ENCODE measurements at places on chromosomes 11 and 22.
A peak's percentile ranks its signal among the peaks of the same experiment; 100 is the strongest.

GRCh38 chr11:33387581-33387980, 130.4 kb downstream of the HIPK3 start:
- no peak for DNase-seq

GRCh38 chr22:49789289-49790141, 38.2 kb downstream of the BRD1 start:
- no peak for DNase-seq

- no peak for DNase-seq
Observed at GRCh38 chr11:19895776-19896175, 183.1 kb downstream of the NAV2 start.

- no peak for DNase-seq
Observed at GRCh38 chr11:69167916-69168691, 12.4 kb downstream of the SMIM38 start.

DNA sequence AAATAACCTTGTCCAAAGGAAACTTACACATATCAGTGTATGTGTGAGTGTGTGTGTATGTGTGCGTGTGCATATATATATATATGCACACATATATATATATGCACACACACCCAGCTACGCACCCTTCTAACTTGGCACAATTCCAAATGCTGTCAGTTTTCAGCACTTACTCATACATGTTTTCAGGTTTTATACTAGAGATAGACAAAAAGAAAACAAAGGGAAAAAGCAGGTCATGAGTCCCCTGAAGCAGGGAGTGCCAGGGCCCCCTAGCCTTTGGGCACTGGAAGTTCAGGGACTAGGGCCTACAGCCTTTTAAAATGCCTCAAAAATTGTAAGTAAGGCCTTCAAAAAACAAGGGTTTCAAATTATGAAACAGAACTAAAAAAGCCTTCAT, 265.4 kb downstream of the CADM1 start:
- DNase-seq: no peak

DNA sequence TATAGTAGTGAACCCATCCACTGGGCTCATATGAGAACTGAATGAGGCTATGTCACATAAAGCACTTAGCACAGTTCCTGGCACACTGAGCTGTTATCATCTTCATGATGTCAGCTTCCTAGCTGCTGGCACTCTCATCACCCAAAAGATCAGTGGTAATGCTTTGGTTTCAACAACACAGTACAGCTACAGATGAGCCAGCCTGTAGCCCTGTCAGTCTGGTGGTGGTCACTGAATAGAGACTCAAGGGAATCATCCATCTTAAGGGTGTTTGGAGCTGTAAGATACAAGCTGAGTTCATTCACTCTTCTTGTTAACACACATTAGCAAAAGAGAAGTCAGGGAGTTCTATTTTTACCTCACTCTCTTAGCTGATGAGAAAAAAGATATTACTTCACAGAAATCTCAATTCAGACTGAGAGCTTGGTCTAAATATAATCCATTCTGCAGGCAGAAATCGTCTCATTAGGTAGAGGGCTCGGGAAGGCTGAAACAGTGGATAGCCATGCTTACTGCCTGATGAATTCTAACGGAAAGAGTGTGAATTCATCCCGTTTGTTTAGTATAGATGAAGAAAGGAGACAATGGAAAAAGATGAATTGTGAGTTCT, 6.3 kb upstream of the SLC1A2 start:
- DNase-seq: no peak

DNA sequence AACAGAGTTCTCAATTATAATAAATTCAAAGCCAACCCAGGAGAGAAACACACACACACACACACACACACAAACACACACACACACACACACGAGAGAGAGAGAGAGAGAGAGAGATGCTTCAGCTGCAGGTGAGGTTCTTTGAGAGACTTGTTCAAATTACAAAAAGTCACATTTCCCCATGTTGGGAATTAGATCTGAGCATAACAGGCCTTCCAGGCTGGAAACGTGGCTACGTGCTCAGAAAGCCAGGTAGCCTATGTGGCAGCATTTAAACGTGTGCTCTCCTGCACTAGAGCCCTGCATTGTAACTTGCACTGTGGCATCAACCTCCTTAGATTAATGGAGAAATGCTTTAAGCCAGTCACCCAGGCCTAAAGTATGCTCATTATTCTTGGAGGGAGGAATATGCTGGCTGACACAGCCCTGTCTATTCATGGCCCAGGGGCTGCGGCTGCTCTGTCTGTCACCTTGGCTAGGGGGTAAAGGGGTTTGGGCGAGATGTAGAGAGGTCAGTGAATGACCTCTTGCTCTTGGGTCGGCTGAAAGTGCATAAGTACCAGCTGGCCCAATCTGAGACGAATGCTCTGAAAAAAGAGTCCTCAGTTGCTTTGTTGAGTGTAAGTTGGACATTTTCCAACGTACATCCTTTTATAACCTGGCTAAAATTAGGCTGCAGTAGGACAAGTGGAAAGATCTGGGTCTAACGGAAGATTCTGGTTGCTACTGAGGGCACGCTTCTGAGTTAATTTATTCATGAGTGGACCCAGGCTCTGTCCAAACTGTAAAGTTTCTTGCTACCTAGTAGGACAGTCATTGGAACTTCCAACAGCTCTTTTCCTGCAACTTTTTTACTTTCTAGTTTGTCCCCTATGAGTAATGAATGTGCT, 171.1 kb upstream of the SEZ6L start:
- DNase-seq: no peak

GRCh38 chr11:132685174-132685611, 847.1 kb downstream of the OPCML start:
- DNase-seq: peak; percentile 61

GRCh38 chr11:65182258-65183170, 786 bp downstream of the CAPN1 start:
- DNase-seq: no peak

GRCh38 chr22:23113847-23114720, 27.7 kb downstream of the RSPH14 start:
- no peak for DNase-seq

DNA sequence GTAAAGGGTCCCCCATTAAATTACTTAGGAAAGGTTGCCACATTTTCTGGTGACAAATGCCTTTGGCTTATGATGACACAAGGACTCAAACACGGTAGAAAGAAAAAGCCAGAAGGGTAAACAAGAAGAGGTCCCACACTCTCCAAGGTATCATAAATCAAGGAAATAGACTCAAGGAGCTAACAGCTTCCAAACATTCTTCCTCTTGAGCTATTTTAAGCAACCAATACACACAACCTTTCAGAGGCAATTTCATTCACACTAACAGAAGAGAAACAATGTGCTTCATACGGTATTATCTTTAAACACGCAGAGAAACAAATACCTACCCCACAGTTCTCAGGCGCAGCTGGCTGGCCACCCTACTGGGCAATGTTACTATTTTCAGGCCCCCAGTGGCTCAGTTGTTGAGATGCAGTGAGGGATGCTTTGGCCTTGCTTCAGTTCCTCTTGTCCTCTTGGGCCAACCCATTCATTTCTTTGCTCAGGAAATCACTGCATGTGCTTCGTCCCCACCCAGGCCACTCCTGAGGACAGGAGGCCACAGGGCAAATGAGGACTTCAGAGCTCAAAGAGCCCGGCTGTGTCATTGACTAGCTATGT, 15.8 kb downstream of the ABTB2 start:
- peak; percentile 72 for DNase-seq

- no peak for DNase-seq
Observed at GRCh38 chr11:93738647-93739081, 2.6 kb downstream of the TAF1D start.

DNA sequence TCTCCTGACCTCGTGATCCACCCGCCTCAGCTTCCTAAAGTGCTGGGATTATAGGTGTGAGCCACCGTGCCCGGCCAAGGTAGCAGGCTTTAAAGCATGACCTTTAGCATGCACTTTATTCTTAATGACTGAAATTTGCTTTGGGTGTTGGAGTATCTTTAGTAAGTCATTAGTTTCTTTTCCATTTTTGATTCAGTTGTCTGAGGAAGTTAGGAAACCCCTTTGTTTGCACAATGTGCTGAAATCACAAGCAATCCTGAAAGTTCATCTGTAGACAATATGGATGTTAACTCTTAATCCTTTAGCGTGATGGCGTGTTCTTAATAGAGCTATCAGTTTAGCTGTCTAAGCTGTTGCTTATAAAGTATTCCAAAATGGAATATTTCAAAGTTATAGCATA, 16.8 kb downstream of the SDHD start:
- DNase-seq: no peak

- no peak for DNase-seq
Observed at GRCh38 chr22:48217596-48217995, 1455.1 kb downstream of the TBC1D22A start.

DNA sequence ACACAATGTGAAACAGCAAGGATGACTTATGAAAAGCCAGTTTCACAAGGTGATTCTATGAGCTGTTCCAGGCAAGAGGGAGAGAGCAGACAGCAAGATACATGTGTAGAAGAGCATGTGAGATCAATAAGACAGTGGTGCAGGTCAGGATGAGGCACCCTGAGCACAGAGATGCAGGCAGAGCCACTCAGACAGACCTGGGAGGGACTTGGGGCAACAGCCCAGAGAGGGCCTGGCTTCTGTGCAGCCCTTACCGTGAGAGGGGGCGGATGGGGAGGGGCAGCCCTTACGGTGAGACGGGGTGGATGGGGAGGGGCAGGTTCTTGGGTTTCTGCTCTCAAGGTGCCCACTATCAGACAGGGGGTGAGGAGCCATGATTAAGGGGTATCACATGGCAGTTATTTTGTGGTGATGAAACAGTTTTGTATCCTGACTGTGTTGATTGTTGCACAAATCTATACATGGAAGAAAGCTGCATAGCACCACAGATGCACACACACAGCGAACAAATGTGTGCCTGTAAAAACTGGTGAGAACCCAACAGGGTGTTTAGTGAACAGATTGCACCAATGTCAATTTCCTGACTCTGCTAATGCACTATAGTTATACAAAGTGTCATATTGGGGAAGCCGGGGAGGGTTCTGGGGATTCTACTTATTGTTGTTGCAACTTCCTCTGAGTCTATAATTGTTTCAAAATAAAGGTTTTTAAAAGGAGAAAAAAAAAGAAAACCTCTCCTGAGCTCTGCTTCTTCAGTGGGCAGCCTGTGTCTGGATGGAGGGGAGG, 5.2 kb upstream of the C22orf42 start:
- no peak for DNase-seq

GRCh38 chr11:1219834-1220815, 2.7 kb upstream of the MUC5B start:
- no peak for DNase-seq

DNA sequence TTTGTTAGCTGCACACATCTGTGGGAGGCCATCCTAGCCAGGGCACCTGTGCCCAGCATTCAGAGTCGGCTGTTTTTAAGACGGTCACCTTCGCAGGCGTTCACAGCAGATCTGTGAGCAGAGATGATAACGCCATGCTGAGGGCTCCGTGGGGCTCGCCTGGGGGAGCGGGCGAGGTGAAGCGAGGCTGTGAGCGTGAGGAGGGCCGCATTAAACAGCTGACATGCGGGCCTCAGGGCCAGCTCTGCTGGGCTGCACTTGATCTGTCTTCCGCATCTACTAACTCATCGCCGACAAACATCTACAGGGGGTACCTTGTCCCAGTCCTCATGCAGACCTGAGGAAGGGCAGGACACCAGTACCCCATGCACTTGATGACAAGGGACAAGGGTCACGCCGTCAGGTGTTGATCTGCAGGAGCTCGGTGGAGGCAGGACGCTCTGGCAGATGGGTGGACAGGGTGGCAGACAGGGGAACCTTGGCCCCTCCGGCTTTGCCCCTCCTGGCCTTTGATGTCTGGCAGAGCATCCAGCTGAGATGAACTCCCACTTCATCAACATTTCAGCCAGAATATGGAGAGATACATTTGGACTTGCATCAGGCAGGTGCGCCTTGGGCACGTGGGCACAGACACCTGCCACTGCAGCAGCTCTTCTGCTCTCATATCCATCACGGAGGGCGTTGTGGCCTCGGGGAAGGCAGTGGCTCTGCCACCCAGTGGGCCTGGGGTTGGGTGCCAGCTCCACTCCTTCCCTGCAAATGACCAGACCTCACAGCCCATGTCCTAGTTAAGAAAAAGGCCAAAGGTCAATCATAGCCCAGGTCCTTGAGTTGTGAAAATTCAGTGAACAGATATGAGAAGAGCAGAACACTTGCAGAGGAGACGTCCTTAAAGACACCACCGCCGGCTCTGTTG, 822.9 kb downstream of the BRD1 start:
- DNase-seq: no peak

DNA sequence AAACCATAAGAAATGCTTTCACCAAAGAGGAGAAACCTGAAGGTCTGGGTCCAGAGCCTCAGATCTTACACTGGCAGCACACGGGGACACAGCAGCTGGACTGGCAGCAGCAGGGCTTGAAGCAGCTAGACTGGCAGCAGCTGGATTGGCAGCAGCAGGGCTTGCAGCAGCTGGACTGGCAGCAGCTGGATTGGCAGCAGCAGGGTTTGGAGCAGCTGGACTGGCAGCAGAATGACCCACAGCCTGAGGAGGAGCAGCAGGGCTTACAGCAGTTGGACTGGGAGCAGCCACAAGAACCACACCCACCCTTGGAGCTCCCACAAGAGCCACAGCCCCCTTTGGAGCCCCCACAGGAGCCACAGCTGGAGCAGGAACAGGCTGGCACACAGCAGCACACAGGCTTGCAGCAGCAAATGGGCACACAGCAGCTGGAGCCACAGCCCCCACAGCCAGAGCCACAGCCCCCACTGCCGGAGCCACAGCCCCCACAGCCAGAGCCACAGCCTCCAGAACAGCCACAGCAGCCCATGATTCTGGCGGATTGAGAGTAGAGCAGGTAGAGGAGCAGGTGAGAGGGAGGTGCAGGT, at the start of gene KRTAP5-11:
TSS of gene KRTAP5-11 (minus strand) at position 567 of the 587 bp plus-strand sequence. CDS start at position 529, 38 bp downstream.
- DNase-seq: no peak

- no peak for DNase-seq
Observed at GRCh38 chr11:63940786-63941185, 2.0 kb downstream of the NAA40 start.

GRCh38 chr22:45942344-45942743, 34.6 kb downstream of the WNT7B start:
- DNase-seq: no peak

GRCh38 chr22:41847300-41847699, 14.4 kb downstream of the SREBF2 start:
- no peak for DNase-seq

- no peak for DNase-seq
Observed at GRCh38 chr22:44130076-44130711, 50.5 kb upstream of the PARVG start.

GRCh38 chr11:112656772-112657428, 304.3 kb upstream of the NCAM1 start:
- peak; percentile 91 for DNase-seq

DNA sequence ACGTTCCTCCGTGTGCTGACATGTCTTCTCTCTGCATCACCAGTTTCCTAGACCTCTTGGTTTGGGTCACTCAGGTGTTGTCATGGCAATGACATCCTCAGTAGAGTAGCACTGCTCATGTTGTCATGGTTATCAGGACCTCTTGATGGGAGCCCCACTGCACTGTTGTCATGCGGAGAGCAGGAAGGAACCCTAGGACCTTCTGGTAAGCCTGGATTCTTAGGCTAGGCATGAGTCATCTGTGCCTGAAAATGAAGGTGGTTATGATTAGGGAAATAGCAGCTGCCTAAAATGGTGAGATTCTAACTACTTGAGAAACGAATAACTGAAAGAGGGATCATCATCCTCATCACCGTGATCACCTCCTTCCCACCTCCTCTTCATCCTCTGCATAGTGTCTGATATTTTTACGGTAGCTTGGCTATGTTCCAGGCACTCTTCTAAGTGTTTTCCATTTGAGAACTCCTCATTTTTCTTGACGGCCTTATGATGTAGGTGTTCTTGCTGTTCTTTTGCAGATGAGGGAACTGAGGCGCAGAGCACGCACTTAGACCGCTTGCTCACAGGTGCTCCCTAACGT, 858.4 kb downstream of the NTM start:
- DNase-seq: no peak

Data from GM04503 (cell line).